ENCODE measurements at places on chromosomes 2 and 18.

DNA sequence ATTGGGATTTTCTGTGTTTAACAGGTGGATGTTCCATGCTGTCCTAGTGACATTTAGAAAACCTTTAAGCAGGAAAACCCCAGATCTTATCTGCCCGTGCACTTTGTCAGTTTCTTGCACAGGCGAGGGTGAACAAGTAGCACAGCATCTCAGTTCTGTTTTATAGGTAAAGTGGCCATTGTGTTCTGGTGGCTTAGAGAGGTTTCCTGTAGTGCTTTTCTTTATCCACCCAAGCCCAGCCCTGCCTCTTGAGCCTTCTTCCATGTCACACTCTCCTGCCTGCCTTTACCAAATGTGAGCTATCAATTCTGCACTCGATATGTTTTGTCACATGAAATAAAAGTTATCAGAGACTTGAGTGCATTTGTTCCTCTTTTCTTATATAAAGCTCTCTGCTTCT lies 135.3 kb upstream of the NOSTRIN start:
- DNase-seq, result no peak

GRCh38 chr2:239462671-239463506 lies 62.1 kb upstream of the HDAC4 start:
- no peak for DNase-seq

DNA sequence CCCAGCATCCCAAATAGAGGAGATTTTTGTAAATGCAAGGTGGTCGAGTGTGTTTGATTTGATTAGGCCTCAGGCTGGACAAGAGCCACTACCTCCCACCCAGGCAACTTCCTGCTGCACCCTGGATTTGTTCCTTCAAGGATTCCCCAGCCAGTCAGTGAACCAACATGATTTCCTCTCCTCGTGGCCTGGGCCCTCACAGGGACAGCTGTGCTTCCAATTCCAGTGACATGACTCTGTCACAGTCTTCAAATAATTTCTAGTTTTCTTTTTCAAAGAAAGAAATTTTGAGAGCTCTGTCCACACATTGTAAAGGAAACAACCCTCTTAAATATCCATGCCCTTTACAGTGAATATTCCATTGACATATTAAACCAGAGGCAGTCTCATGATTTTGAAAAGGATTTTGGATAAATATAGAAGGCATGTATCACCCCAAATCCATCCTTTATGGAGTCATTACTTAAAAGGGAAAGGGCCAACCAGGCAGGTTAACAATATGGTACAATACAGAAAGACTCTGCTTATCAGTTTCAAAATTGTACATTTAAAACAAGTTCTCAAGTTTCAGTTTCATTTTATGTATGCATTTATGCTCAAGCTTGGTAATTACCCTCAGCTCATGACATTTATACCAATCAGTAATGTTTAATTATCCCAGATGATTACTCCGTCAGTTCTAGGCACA lies 121.3 kb upstream of the FOSL2 start:
- no peak for DNase-seq

DNA sequence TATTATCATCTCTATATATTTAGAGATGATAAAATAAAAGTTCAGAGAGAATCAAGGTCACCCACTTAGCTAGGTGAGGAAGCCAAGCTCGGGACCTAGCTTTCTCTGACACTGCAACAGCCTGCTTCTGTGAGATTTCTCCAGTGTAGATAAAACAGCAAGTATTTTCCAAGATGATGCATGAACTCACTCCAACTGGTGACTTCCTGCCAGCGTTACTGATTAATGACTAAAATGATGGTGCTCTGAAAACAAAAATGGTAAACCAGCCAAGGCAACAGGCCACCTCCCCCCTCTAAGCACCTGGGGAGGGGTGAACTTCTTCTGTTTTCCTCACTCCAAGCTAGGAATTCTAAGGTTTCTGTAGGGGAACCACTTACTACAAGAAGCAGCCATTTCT lies 510.2 kb upstream of the ID2 start:
- no peak for DNase-seq
